Right lung (tissue), 10 donors: ENCODE measurements at places on chromosomes 6 and 20.

- DNase-seq: no peak
Observed at GRCh38 chr6:53579338-53579737, 34.4 kb upstream of the GCLC start.

DNA sequence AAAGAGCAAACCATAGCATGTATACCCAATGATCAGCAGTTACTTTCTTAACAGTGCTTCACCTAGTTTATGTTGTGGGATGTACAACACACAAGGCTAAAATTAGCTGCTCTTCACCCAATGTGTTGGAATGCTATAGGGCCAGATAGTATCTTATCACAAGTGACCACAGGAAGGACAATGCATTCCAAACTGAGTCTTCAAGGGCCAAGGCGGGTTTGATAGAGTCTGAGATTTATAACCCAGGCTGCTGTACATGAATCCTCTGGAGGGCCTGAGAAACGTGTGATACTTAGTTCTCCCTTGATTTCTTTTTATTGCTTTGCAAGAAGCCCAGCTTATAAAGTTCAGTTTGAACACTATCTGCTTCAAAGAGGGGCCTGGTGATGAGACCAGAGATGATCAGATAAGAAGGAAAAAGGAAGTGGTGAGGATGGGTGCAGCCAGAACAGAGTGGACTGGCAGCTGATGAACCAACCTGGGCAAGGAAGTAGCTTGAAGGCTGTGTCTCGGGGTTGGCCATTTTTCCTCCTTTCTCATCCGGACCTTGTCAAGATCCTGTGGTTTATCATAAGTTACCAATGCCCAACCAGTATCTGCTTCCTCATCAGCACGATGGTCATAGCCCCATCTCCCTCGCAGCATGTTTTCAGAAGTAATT lies 62.2 kb upstream of the BMP2 start:
- no peak for DNase-seq

GRCh38 chr6:104718672-104719071 lies 141.0 kb downstream of the HACE1 start:
- no peak for DNase-seq

GRCh38 chr6:2877960-2878359 lies 25.1 kb downstream of the SERPINB9 start:
- no peak for DNase-seq

DNA sequence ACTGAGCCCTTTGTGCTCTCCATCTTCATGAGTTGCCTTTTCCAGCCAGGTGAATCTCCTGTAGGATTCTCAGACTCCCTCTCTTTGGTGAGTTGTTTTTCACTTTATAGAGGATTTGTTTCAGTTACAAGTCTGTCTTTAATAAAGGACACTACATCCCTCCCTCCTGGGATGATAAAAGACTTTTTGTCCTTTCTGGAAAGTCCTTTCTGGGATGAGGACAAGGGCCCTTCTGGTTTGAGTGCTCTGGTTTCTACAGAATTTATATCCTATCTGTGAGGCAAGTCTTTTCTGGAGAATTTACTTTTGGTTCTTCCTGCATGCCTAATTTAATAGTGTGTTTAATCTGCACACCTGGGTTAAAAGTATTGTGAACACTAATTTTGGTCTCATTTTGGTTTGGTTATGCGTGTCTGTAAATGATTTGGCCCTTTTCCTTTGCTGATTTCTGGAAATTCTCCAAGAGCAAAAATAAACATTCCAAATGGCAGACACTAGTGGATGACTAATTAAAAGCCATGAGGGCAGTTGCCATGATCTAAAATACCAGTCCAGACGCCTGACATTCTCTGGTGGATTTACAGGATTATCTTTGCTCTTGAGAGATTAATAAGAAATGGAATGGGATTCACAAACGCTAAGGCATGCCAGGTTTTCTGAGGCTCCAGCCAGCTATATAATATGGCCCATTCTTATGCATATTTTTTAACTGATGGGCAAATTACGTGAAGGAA lies 44.8 kb downstream of the TCP11 start:
- DNase-seq: no peak

DNA sequence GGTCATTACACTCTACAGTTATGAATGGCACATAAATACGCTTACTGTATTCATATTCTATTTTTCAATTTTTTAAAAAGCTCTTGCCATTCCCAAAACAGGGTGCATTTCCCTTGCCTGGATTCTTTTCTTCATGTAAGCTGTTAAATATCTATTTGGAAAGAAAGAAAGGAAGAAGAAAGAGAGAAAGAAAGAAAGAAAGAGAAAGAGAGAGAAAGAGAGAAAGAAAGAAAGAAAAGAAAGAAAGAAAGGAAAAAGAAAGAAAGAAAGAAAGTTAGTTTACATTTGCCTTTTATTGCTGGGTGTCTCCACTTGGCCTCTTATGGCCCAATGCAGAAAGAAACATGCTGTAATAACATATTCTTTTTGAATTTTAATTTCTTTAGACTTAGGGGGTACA lies 165.9 kb upstream of the ATXN1 start:
- no peak for DNase-seq

DNA sequence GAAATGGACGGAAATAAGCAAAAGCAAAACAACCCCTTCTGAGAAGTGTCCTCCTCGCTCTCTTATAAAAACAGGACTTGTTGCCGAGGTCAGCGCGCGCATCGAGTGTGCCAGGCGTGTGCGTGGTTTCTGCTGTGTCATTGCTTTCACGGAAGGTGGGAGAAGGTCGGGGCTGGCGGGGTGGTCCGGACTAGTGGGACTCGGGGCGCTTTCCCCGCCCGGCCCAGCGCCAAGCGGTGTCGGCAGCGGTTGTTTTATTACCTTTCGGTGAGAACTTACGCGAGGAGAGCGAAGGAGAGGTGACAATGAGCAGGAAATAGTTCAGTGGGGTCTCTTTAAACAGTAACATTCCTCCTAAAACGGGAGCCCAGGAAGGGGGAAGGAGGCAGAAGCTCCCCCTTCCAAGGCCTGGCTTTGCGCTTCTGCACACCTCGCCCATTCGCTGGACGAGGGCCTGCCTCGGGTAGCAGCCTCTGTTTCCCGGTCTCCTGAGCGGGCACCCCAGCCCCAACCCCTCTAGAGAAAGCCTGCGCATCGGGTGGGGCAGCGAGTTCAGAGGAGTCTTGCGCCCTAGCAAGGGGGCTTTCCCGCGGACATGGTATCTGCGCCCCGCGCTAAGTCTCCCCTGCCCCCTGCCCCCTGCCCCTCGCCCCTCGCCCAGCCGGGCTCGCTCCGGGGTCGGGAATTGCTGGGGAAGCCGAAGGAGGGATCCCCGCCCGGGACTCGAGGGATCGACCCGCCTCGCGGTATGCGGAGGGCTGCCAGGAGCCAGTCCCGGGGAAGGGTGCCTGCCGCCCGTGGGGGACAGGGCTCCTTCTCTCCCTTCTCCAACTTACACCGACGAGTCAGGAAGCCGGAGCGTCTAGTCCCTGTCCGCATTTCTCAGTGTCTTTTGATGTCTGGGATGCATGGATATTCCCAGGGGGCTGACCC lies 1.2 kb upstream of the TBXT start:
- no peak for DNase-seq

- DNase-seq: no peak
Observed at GRCh38 chr6:116695401-116695800, 14.4 kb downstream of the KPNA5 start.

DNA sequence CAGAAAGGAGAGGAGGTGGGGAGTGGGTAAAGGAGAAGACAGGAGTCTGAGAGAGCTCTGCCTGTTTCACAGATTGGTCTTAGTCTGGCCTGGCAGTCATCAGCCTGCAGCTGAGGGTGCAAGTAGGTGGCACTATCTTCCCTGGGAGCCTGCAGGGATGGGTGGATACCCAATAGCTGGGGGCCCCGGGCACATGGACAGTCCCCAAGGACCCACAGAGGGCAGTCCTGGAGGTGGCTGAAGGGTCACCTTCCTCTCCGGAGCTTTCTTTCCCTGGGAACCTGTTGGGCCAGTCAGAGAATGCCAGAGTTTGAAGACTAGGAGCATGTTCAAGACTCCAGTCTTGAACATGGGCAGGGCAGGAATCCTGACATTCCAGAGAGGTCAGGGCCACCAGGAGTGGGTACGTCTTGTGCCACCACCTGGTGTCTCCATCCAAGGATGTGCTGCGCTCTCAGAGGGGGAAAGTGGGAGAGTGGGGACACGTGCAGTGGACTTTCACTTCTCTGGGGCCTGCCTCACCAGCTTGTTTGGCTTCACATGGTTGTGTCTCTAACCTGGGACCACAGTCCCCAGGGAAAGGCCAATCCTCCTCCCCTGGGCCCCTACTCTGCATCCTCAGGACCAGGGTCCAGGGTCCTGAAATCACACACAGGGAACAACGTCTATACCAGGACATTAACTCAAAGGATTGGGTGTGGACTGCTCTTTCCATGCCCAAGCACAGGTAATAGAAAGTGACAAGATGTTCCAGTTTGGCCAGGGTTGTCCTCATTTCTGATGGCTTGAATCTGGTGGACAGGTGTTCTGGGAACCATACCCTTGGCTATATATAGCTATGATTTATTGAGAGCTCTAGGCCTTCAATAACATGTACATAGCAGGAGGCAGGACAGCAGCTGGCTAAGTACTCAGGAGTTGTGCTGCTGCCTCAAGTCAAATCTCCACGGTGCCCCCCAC lies 18.0 kb downstream of the AARS2 start:
- DNase-seq: no peak

GRCh38 chr20:33401921-33402369 lies 626 bp upstream of the CDK5RAP1 start:
- DNase-seq: no peak

DNA sequence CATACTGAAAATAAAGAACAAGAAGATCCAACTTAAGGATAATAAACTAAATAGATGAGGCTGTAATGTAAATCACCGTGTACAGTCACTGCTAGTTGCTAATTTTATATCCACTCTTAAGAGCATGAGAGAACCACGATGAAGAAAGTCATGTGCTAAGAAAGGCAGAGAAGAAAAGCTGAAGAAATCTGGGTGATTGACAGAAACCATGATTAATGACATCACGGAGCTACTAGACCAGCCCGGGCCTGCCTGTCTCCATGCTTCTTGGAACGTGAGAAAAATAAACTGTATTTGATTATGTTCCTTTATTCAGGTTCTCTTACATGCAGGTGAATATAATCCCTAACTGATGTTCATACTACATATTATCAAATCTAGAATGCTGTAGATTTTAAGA lies 84.2 kb upstream of the E2F3 start:
- no peak for DNase-seq

GRCh38 chr20:4060064-4060795 lies 44.9 kb upstream of the RNF24 start:
- no peak for DNase-seq

GRCh38 chr6:75077701-75078100 lies 128.2 kb downstream of the COL12A1 start:
- DNase-seq: no peak

DNA sequence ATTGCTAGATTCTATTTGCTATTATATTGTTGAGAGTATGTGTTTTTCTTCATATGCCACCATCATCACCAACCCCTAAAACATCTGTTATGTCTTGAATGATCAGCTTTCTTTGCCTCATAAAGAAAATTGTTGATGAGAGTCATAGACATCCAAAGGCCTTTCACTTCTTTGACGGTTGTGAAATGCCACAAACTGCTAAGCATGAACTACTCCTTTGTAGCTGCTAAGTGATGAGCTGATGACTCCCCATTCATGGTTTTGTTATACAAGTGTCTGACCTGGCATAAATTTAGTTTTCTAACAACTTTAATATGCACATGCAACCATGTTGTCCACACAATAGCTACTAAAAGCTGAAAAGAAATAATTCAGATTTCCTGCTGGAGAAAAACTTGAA lies 684 bp upstream of the MED23 start:
- DNase-seq: no peak

DNA sequence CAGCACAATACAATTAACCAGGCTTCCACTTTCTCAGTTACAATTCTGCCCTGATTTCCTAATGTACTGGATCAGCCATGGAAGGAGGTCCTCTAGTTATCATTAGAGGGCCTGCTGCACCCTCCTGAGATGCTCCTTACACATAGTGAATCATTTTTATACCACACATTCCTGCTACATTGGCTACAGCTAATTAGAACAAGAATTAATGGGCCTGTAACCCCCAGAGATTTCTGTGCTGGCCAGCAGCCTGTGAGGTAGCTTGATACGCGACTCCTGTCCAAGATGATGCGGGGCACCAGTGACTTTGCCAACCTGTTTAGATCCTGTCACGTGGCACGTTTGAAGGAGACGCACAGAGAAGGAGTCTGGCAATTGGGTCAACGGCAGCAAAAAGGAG lies 422.8 kb downstream of the EPM2A start:
- no peak for DNase-seq

DNA sequence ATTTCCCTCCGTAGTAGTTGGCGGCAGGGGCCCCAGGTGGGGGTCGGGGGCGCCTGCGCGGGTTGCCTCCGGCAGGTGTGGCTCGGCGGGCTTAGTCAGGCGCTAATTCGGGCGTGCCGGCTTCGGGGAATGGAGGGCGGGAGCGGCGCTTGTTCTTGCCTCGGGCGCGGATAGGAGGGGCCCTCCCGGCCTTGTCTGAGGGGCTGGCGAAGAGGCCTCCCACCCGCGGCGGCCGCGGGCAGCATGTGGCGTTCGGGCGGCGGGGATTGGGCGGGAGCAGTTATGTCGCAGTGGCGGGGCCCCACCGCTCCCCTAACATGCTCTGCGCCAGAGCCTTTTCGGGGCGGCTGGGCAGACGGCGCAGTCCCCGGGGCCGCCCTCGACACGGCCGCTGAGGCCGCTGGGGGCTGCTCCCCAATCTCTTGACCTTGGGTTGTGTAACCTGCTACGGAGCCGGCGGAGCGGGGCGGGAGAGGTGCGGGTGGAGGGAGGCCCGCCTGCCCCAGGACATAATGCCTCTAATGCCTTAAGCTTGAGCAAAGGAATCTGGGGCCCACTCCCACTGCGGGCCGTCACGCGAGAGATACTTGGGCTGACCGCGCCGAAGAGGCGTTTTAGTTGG lies 1.1 kb downstream of the AMD1 start:
- no peak for DNase-seq

DNA sequence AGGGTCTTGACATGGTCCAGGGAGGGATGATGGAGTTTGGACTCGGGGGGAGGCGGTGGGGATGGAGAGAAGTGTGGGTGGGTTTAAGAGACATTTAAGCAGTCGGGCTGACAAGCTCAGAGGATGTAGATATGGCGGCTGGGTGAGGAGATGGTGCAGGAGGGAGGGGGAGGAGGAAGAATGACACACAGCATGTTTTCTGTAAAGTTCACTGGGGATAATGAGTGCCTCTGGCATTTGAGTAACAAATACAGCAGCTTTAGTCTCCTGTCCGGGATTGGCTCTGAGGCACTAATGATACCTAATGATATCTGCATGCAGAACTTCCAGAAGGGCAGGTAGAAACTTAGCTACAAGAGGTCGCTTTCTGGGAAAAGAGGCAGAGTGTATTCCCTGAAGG lies 107.8 kb downstream of the DHX35 start:
- no peak for DNase-seq

- DNase-seq: no peak
Observed at GRCh38 chr20:46334303-46334904, 26.1 kb upstream of the CDH22 start.

GRCh38 chr6:25316626-25317025 lies 37.5 kb downstream of the CARMIL1 start:
- DNase-seq: no peak
